ENCODE measurements at places on chromosomes 13 and 19.

DNA sequence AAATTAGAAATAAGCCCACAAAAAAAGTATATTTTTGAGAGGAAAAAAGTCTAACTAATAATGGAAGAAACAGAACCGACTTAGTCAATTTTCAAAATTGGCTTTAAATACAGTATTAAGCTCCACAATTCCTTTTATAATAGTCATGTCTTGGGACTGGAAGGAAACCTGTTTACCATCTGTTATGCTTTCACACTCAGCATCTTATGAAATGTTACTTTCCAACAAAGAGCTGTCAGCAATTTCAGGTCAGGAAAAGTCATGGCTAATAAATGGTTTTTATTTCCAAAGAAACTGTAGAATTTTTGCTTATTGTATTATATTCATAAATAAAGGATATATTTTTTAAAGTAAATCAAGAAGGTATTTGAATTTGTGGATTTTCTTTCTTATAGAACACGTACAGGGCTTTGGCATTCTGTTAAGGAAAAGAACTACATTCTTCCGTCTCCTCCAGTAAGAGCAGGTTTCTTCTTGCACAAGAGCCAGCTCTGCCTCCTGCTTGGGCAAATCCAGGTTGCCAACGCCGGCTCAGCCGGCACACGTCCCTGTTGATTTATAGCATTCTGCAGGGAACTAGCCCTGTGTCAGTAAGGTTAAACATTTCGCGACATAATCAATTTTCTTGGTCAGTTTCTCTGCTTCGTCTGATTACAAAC lies 52.9 kb upstream of the GPR12 start:
- DNase-seq = no peak

GRCh38 chr13:27696731-27697130 lies 75.0 kb downstream of the POLR1D start:
- DNase-seq = no peak

DNA sequence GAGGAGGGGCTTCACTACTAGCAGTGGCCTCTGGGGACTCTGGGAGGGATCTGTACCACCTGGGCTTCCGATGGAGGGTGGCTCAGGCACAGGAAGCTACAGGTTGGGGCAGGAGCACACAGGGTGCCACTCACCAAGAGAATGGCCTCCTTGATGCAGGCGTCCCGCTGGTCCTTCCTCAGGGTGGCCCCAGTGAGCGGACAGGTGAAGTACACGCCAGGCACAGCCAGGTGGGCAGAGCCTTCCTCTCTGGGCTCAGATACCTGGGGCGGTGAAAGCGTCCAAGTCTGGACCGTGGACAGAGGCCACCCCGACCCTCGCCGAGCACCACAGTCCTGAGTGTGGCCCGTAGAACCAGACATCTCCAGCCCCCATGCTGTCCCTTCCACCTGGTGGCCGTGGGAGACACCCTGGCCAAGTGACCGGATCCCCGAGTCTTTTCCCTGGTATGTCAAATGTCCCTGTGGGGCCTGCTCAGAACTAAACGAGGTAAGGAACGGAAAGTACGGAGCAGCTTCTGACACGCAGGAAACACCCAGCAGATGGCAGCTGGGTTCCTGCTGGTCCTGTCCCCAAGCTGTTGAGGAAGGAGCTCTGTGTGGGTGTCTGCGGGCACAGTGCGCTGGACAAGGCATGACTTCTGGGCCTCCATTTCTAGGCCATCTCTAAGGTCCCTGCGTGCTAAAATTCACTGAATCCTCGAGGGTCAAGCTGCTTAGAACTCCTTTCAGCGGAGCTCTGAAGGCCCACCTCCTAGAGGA lies 5.2 kb downstream of the UBXN6 start:
- DNase-seq = no peak

DNA sequence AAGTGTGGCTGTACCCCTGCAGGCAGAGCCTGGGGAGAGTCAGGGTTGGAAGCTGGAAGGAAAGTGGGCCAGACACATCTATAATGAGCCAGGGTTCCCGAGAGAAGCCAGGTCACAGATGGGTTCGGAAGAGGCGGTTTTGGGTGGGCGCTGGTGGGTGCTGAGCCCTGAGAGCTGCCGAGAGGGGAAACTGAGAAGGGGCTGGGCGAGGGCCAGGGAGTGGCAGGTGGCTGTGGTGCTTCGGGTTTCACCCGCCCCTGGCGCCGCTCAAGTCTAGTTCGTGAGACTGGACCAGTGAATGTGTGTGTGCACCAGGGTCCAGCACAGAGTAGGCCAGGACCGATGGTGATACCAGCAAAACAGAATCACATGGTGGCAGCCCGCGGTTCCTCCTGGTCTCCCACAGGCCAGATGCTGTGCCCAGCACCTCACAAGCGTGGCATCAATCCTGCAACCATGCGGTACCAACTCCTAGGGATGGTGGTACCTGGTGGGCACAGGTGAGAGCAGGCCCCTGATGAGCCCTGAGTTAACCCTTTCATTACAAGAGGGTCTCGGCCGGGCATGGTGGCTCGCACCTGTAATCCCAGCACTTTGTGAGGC lies 1.8 kb upstream of the LRRC4B start:
- no peak for DNase-seq

- DNase-seq = no peak
Measured at GRCh38 chr13:100954430-100955305, 280.1 kb upstream of the TMTC4 start.

DNA sequence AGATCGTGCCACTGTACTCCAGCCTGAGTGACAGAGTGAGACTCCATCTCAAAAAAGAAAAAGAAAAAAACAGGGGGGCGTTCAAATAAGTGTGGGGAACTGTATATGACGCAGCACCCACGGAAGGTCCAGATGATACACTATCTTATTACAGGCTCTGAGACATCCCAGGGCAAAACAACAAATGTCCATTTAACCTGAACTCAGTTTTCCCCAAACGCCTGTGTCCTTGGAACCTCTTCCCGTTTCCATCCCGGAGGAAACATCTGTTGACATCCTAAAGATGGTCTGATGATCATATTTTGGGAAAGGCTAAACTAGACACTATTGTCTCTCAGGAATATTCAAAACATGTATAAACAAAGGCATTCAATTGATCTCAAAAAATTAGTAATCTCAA lies 72.4 kb downstream of the COL4A1 start:
- peak; percentile 48 for DNase-seq

GRCh38 chr13:32682740-32683139 lies 96.5 kb downstream of the PDS5B start:
- no peak for DNase-seq

DNA sequence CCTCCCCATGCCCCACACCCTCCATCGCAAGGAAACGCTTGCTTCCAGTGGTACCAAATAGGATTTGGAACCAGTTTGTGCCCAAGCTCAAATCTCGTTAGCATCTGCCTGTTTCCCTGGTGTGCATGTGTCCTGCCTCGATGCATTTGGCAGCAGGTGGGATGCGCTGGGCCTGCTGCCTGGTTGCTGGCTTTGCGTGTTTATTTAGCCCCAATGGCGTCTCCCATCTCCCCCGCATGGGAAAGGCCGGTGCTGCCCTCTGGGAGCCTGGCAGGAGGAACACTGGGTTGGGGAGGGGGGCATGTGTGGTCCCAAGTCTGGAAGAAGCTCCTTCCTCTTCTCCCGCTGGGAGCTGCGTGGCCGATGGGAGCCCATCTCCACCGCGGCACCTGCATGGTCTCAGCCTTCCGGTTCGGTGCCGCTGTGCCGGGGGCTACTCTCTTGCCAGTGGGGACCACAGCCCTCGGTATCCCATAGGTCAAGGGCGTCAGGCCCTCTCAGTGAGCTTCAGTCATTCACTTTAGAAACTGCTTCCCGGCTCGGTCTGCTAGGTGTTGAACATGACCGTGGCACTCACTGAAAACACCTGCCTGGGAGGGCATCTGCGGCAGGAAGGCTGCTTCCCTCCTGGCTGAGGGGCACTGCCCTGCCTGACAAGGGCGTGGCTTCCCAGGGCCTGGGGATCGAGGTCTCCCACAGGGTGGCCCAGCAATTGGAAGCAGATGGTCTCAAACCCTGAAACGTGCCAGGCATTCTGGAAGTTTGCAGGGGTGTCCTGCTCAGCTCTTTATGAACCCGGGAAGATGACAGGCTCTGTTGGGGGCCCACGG lies 11.8 kb upstream of the F7 start:
- no peak for DNase-seq

DNA sequence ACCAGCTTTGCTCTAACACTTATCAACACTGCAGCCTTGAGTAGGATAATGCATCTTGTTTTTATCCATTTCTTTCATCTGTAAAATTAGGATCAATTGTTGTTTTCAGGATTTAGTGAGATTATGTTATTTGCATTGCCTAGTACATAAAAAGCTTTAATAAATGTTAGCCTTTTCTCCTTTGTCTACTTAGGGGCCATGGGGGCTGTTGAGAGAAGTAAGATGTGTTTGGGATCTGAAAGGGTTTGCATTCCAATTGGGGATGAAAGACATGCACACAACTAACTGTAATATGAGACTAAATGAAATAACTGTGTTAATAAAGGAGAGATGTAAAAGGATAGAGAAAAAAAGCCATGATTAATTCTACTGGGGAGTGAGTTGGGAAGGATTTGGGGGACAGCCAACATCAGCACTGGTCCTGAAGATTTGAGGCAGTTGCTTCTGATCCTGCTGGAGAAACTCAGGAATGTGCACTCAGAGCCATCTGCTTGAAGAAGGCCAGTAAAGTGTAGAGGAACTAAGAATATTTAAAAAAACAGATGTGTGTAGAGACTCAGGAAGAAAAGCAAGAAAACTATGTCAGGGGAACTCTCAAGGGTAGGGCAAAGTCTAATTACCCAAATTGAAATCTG lies 236.3 kb downstream of the OLFM4 start:
- no peak for DNase-seq

DNA sequence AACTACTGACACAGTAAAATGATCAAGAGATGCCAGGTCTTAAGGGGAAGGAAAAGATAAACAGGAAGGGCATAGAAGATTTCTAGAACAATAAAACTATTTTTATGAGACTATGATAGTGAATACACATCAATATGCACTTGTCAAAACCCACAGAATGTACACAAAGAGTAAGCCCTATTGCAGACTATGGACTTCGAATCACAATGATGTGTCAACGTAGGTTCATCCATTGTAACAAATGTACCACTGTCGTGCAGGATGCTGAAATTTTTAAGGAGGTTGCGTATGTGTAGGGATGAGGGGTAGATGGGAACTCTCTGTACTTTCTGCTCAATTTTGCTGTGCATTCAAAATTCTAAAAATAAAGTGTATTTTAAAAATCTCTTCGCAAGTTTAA lies 171.9 kb downstream of the KLF12 start:
- DNase-seq = no peak

- DNase-seq = peak; percentile 97
Measured at GRCh38 chr13:49859560-49859959, 67.1 kb upstream of the KPNA3 start.

GRCh38 chr13:50107205-50107604 lies 92.0 kb downstream of the KCNRG start:
- no peak for DNase-seq

DNA sequence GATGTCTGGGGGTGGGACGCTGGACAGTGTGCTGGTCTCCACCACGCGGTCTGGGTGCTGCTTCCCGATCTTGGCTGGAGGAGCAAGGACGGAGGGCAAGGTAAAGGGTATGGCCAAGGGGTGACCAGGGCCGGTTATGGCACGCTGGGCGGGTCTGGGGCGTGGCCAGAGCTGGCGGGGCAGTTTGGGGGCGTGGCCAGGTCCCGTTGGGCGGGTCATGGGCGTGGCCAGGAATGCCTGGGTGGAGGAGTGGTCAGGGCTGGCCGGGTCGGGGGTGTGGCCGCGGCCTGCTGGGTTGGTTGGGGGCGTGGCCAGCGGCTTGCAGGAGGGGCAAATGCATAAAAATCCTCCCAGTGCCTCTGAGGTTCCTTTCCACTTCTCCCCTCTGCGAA lies 19.2 kb downstream of the GPX4 start:
- peak; percentile 90 for DNase-seq

GRCh38 chr13:113976711-113977684 lies 3.1 kb upstream of the C13orf46 start:
- peak; percentile 80 for DNase-seq

- DNase-seq = peak; percentile 33
Measured at GRCh38 chr13:105050686-105051085, 1484.8 kb downstream of the EFNB2 start.

DNA sequence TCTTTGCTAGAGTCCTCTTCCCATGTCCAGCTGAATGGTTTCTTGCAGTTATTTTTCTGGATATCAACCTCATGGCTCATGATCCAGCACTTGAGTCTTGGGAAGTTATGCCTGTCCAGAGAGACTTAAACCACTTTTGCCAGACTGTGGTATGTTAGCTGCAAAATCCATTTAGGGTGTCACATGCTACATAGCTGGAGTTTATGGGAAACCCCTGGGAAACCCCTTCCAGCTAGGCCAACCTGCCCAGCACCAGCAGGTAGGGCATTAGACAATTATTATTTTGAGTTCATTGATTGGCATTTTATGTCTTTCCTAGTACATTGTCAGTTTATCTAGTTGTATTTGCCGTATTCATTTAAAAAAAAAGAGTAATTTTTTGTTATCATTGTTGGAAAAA lies 797.8 kb downstream of the EFNB2 start:
- DNase-seq = no peak

GRCh38 chr13:72316716-72317115 lies 410.7 kb downstream of the MZT1 start:
- DNase-seq = no peak

DNA sequence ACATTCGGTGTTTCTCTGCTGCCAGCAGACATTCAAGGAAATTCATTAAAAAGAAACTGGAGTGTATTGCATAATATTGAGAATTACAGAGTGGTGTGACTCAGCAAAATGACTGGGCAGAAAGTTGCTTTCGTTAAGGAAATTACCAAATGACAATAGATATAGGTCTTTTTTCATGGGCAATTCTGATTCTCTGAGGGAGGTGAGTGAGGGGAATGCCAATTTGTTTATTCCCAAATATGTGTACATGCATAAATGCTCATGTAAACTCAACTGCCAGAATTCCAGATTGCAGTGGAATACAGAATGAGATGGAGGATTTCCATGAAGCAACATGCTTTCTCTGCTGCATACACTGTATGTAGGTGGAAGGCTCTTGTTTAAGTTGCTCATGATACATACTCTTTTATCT lies 1730.1 kb downstream of the SLITRK5 start:
- DNase-seq = peak; percentile 84

DNA sequence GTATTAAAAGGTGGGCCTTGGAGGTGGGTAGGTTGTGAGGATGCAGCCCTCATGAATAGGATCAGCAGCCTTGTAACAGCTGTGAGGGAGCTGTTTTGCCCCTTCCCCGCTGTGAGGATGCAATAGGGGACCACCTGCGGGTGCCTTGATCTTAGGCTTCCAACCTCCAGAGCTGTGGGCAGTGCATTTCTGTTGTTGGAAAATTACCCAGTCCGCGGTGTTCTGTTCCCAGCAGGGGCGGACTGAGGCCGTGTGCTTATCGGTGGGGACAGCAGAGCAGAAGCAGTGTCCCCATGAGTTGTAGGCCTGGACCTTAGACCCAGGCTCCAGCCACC lies 54.8 kb upstream of the TEX29 start:
- no peak for DNase-seq

DNA sequence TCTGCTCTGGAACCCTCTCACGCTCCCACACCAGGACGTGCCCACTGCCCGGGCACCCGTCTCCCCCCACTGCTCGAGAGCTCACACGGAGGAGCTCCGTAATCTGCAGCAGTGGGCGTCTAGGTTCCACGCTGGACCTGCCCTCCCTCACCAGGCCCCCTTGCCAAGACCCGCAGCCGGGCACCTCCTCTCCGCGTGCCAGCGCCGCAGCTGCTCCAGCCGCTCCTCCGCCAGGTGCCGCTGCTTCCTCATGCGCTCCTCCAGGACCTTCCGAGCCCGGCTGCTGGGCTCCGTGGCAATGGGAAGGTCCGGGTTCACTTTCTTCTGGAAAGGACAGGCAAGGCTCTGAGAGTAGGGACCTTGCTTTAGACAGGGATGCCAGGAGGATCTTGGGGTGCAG lies 35.0 kb upstream of the MATK start:
- DNase-seq = no peak

- no peak for DNase-seq
Measured at GRCh38 chr13:38647312-38647711, 39.6 kb upstream of the FREM2 start.
